ENCODE measurements at places on chromosomes 12 and 14. TPM values are rescaled to one million over a fixed set of nuclear protein-coding genes. Genes with fewer than 3 reads are reported as not detected.

GRCh38 chr12:70692681-70693288 lies 55.6 kb upstream of the PTPRB start:
- no peak overlapping the region for H3K4me3 ChIP-seq
- no peaks in the 10 kb centered on the region for H3K27me3 ChIP-seq
- no peaks in the 10 kb centered on the region for H3K4me1 ChIP-seq
- DNase-seq: no peak
- no peak overlapping the region for H3K27ac ChIP-seq

KRT72 gene
- not detected for total RNA-seq

GRCh38 chr12:2013527-2014223 lies 9.4 kb upstream of the DCP1B start:
- H3K36me3 ChIP-seq: no peaks in the 10 kb centered on the region
- H3K4me3 ChIP-seq: no peak overlapping the region
- peak overlapping the region; percentile 46 for H3K27ac ChIP-seq
- no peaks in the 10 kb centered on the region for H3K4me1 ChIP-seq

TRIM9 gene
- total RNA-seq: 1.2 TPM

DNA sequence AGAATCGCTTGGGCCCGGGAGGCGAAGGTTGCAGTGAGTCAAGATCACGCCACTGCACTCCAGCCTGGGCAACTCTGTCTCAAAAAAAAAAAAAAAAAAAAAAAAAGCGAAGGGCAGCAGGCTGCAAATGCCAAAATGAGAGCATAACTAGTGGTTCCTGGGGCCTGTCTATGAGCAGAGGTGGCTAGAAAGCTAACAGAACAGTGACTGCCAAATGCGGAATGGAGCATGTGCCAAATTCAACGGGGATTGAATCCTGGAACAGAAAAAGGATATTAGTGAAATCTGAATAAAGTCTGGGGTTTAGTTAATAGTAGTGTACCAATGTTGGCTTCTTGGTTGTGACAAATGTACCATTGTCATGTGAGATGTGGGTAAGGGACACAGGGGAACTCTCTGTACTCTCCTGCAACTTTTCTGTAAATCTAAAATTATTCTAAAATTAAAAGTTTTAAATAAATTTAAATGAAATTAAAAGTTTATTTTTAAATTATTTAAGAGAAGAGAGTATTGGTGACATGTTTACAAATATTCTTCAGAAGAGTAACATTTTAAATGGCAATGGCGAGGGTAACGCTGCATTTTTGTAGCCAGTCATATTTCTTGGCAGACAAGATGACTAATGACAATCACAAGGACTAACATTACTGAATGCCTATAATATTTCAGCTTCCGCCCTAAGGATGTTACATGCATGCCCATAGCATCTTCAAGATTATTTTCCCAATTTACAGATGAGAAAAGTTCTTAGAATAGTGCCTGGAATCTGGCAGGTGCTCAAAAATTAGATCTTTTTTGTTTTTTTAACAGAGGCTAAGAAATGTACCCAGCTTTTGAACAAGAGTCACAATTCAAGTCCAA lies 28.9 kb upstream of the NUDT4 start:
- no peaks in the 10 kb centered on the region for H3K27me3 ChIP-seq
- H3K36me3 ChIP-seq: no peaks in the 10 kb centered on the region
- H3K4me3 ChIP-seq: no peak overlapping the region
- no peak overlapping the region for H3K27ac ChIP-seq

DNA sequence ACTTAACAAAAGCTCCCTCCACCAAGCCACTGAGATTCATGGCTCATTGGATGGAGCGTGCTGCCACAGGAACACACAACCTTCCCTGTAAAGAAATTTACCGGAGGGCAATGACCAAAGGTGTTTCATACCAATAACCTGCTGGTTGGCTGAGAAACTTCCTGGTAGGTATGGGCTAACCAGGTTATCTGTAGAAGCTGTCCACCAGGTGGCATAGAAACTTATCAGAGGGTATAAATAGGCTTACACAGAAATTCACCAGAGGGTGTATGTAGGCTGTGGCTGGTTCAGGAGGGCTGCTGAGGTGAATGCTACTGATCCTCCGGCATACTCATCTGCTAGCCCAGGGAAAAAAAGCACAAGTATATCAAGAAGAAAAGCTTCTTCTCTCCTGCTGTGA lies 27.1 kb upstream of the MTERF2 start:
- DNase-seq: no peak
- no peak overlapping the region for H3K27ac ChIP-seq
- H3K36me3 ChIP-seq: peaks cover 5% of the 10 kb centered on the region
- no peaks in the 10 kb centered on the region for H3K4me1 ChIP-seq

- H3K27ac ChIP-seq: no peak overlapping the region
- H3K27me3 ChIP-seq: no peaks in the 10 kb centered on the region
- H3K36me3 ChIP-seq: no peaks in the 10 kb centered on the region
- H3K4me3 ChIP-seq: peak overlapping the region; percentile 43
- peak; percentile 41 for DNase-seq
- peaks cover 6% of the 10 kb centered on the region for H3K4me1 ChIP-seq
These were observed 329.6 kb downstream of the TMTC2 start for GRCh38 chr12:83016218-83016835.

Data from gastrocnemius medialis (tissue), 4 donors.